Suprapubic skin (tissue), 4 donors: ENCODE measurements at places on chromosomes 13 and 19.
A peak's percentile ranks its signal among the peaks of the same experiment; 100 is the strongest.

DNA sequence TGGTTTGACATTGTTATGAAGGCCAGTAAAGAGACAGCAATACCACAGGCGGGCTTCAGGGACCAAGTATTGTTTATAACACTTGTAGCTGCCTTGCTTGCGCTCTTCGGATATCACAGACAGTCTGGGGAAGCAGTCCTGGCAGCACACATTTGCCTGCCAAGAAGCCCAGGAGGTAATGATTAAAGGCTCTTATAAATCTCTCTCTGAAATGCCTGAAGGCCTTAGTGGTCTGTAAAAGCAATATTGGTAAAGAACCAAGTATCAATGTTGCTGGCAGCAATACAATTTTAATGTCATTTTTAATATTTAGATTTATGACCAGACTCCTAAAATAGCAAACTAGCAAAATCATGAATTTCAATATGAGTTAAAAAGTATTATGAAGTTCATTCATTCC is 1312.4 kb downstream of the PCDH9 start:
- no peak for DNase-seq
- no peaks in the 10 kb centered on the region for H3K36me3 ChIP-seq
- H3K27me3 ChIP-seq, result no peaks in the 10 kb centered on the region
- H3K4me3 ChIP-seq, result no peak overlapping the region
- no peaks in the 10 kb centered on the region for H3K4me1 ChIP-seq

GRCh38 chr13:110388108-110388943 is 81.2 kb downstream of the COL4A2 start:
- H3K27me3 ChIP-seq, result peaks cover 3% of the 10 kb centered on the region
- H3K4me1 ChIP-seq, result peaks cover 15% of the 10 kb centered on the region
- H3K27ac ChIP-seq, result peak overlapping the region; percentile 47
- peak overlapping the region; percentile 7 for H3K4me3 ChIP-seq
- H3K36me3 ChIP-seq, result no peaks in the 10 kb centered on the region

- H3K27me3 ChIP-seq, result peaks cover 6% of the 10 kb centered on the region
- no peaks in the 10 kb centered on the region for H3K36me3 ChIP-seq
- H3K4me1 ChIP-seq, result peaks cover 11% of the 10 kb centered on the region
These were observed 152.7 kb downstream of the FLT1 start for GRCh38 chr13:28342251-28342650.

- H3K4me1 ChIP-seq, result peaks cover 25% of the 10 kb centered on the region
- no peaks in the 10 kb centered on the region for H3K27me3 ChIP-seq
- DNase-seq, result no peak
- peak overlapping the region; percentile 15 for H3K27ac ChIP-seq
- H3K36me3 ChIP-seq, result no peaks in the 10 kb centered on the region
These were observed 183.2 kb downstream of the TUBA3C start for GRCh38 chr13:18998389-18998788.

DNA sequence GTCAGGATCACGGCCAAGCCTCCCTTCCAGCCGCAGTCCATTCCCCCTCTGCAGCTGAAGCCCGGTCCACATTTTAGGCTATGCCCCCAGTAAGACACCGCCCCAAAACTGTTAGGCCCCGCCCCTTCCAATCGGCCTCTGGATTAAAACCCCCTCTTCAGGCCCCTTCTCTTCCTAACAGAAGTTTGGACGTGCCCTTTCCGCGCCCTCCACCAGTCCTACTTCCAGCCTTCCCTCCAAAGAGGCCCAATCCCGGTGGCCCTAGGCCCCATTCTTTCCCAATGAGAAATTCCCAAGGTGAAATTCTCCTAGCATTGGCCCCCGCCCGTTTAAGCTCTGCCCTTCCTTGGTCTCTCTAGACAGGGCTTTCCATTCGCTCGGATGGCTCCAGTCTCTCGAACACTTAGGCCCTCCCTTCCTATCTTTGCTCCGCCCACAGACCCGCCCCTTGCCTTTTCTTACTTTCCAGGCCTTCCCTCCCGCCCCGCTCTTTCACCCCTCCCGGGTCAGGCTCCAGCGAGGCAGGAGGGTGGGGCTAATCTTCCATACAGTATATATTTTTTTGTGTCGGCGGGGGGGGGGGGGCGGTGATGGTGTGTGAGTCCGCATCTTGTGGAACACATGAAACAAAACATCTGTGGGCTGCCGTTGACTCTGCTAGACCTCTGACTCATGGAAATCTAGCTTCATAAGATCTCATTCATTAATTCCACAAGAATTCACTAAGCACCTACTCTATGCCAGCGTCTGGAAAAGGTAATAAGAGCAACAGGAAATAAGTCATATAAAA is 13.6 kb downstream of the LTBP4 start:
- H3K27me3 ChIP-seq, result no peaks in the 10 kb centered on the region
- H3K4me3 ChIP-seq, result peak overlapping the region; percentile 61
- H3K36me3 ChIP-seq, result peaks cover 12% of the 10 kb centered on the region
- H3K4me1 ChIP-seq, result peaks cover 64% of the 10 kb centered on the region

GRCh38 chr13:74080762-74081161 is 53.4 kb downstream of the KLF12 start:
- no peak overlapping the region for H3K27ac ChIP-seq
- DNase-seq, result no peak
- no peaks in the 10 kb centered on the region for H3K27me3 ChIP-seq
- H3K36me3 ChIP-seq, result no peaks in the 10 kb centered on the region

GRCh38 chr13:32305646-32306045 is 9.5 kb downstream of the ZAR1L start:
- peaks cover 7% of the 10 kb centered on the region for H3K4me1 ChIP-seq
- no peak for DNase-seq
- H3K36me3 ChIP-seq, result no peaks in the 10 kb centered on the region

DNA sequence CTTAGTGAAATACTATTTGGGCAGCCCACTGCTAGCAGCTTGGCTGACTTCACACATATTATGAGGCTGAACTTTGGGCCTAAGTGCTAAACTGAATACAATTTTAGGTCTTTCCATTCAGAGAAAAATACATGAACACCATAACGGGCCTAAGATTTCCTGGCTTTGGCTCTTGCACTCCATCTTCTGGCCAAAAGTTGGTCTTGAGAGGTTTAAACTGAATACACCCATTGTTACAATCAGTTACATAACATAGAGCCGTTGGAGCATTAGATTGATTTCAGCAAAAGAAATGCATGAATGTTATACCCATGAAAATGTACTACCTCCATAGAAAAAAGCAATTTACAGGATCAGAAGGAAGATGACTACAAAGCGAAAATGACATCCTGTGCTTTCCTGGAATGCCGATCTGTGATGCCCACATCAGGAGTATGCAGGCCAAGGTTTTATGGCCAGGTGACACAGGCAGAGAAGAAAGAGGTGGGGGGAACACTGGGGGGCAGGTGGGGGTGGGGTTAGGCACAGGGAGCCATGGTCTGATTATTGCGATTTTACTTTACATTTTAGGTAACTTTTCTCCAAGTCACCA is 11.1 kb upstream of the SHISA2 start:
- H3K4me3 ChIP-seq, result no peak overlapping the region
- DNase-seq, result no peak
- H3K36me3 ChIP-seq, result no peaks in the 10 kb centered on the region
- H3K27me3 ChIP-seq, result peaks cover 4% of the 10 kb centered on the region
- no peaks in the 10 kb centered on the region for H3K4me1 ChIP-seq
- no peak overlapping the region for H3K27ac ChIP-seq

- H3K4me1 ChIP-seq, result no peaks in the 10 kb centered on the region
- no peak overlapping the region for H3K27ac ChIP-seq
- no peak overlapping the region for H3K4me3 ChIP-seq
- peaks cover 17% of the 10 kb centered on the region for H3K27me3 ChIP-seq
- no peaks in the 10 kb centered on the region for H3K36me3 ChIP-seq
These were observed 16.7 kb downstream of the ELSPBP1 start for GRCh38 chr19:48010932-48011758.

DNA sequence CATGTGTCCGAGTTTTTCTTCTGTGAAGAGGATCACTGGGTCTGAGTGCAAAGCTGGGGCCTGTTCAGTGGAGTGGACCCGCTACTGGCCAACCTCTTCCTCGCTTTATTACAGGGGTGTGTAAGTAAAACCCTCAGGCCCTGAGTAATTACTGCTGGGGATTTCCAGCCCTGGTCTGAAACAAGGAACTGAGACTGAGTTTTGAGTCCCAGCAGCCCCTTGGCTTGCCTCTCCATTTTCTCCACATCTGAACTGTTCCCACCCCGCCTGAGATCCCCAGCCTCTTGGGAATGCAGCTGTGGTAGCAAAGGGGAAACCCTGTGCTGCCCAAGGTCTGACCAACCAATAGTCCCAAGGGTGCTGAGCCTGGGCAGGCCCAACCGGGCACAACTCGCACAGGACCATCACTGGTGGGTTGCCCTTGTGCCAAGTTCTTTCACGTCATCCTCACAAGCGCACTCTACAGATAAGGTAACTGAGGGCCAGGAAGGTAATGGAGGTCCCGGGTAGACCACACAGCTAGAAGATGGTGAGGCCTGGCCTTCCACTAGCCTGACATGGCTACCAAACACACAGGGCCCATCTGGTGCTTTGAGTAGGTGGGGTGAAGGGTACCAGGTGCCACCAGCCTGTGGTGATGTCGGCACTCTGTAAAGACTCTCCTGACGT is 13.7 kb upstream of the SLC35E1 start:
- no peak for DNase-seq
- H3K4me3 ChIP-seq, result no peak overlapping the region
- H3K27ac ChIP-seq, result peak overlapping the region; percentile 65
- no peaks in the 10 kb centered on the region for H3K27me3 ChIP-seq
- H3K4me1 ChIP-seq, result peaks cover 90% of the 10 kb centered on the region
- H3K36me3 ChIP-seq, result peaks cover 4% of the 10 kb centered on the region

- H3K27ac ChIP-seq, result no peak within 1 kb of the TSS
- no peaks in the 10 kb centered on the region for H3K36me3 ChIP-seq
- H3K4me3 ChIP-seq, result peak within 1 kb of the TSS; percentile 52
- no peak for DNase-seq
- H3K4me1 ChIP-seq, result peaks cover 19% of the 10 kb centered on the region
These were observed at the start of gene TMEM145 for GRCh38 chr19:42313096-42313839. Gene TMEM145 (plus strand): TSS chr19:42313309. CDS start chr19:42313377, 68 bp downstream.

DNA sequence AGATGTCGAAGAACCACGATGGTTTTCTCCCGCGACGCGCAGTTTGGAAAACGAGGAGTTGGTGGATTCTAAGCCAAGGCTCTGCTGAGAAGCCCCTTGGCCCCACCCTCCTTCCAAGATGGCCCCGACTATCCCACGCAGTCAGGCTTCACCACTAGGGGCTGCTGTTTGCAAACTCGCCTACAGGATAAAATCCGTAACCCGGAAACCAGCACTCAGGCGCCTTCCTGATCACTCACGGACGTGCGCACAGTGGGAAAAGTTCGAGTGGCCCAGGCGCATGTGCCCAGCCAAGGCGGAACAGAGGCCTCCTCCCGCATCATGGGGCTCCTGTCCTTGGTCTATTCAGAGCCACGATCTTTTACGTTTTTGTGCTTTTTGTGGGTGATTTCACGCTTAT is 19.2 kb upstream of the UQCR11 start:
- no peak for DNase-seq
- H3K4me1 ChIP-seq, result no peaks in the 10 kb centered on the region
- H3K27ac ChIP-seq, result no peak overlapping the region
- H3K36me3 ChIP-seq, result peaks cover 56% of the 10 kb centered on the region
- H3K4me3 ChIP-seq, result no peak overlapping the region
- no peaks in the 10 kb centered on the region for H3K27me3 ChIP-seq

DNA sequence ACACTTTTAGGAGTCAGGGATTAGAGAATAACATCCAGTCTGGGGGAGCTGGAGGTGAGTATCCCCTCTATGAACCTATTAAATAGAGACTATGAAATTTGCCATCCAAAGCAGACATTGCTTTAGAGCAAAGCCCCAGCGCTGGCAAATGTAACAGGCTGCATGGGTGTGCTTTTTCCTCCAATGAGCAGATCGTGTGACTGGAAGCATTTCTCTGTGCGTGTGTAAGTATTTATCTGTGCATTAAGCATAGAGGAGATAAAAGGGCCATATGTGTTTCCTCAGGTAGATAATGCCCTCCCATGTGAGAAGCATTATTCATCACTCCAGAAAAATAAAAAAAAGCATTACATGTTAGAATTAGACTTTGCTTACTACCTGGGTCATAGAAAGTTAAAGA is 924 bp downstream of the TNFSF13B start:
- H3K27me3 ChIP-seq, result no peaks in the 10 kb centered on the region
- DNase-seq, result no peak
- peak overlapping the region; percentile 49 for H3K4me3 ChIP-seq
- H3K27ac ChIP-seq, result peak overlapping the region; percentile 59
- H3K4me1 ChIP-seq, result peaks cover 17% of the 10 kb centered on the region

DNA sequence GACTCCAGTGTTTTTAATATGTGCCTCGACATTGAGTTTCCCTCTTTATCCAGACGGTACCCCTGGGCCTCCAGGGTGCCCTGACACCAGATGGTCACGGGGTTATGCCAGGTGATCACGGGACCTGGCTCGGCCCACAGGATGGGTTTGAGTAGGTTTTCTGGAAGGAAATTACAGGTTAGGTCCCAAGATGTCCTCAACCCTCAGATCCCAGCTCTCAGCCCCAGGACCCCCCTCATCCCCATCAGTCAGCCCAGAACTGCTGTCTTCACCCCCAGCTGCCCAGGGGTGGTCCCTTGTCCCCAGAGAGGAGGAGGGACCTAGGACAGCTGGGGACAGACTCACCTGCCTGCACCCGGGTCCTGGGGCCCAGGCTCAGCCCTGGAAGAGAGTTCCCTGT is 441 bp downstream of the LILRA4 start:
- no peak overlapping the region for H3K4me3 ChIP-seq
- no peak for DNase-seq
- H3K36me3 ChIP-seq, result no peaks in the 10 kb centered on the region
- H3K4me1 ChIP-seq, result no peaks in the 10 kb centered on the region

DNA sequence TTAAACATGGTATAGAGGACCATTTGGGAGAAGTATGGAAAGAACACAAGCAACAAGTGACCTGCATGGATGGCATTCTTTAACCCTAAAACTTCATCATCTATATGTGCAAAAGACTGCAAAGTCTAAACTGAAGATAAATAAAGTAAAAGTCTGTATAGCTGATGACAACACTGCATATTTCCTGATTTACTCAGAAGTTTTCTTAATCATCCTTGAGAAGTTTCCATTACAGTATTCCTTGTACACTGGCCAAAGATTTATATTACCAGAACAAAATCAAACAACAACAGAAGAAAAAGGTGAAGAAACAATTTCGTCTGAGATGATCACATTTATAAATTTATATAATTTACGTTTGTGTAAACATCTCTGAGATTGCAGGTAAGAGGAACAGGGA is 805.7 kb downstream of the PCDH9 start:
- no peaks in the 10 kb centered on the region for H3K27me3 ChIP-seq
- no peak overlapping the region for H3K27ac ChIP-seq
- H3K4me1 ChIP-seq, result no peaks in the 10 kb centered on the region

DNA sequence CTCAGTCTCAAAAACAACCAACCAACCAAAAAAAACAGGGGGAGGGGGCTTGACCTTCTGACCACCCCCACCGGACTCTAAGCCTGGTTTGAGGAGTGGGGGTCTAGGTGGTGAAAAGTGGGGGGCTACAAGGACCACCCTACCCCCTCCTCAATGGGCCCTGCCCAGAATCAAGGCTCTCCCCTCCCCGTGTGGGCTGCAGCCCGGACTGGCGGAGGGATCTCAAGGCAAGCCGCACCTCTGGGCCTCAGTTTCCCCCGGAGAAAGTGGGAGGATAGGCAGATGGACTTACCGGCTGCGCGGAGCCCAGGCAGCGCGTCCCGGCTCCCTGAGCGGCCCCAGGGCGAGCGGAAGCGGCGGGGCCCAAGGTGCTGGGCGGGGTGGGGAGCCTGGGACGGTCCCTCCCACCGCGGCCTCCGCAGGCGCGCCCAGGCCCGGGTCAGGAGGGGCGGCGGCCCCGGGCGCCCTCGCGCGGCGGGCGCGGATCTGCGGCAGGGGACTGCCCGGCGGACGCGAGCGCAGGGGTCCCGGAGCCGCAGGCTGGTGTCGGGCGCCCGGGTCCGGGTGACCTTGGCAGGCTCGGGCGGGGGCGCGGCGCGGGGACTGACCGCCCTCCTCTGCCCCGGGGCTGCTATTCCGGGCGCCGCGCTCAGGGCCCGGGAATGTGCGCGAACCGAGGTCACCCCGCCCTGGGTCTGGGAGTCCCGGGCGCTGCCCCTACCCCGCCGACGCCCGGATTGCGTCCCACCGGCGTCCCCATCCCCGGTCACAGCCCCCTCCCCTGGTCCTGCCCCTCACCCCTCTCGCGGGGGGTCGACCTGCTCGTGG is at the start of gene ADAMTSL5:
Gene ADAMTSL5 (minus strand): TSS at position 349 of the 828 bp plus-strand sequence. CDS start 2,076 bp downstream, outside the sequence.
- H3K4me3 ChIP-seq, result peak within 1 kb of the TSS; percentile 48
- no peak for DNase-seq
- peaks cover 23% of the 10 kb centered on the region for H3K27me3 ChIP-seq
- no peaks in the 10 kb centered on the region for H3K36me3 ChIP-seq
